ENCODE measurements at places on chromosomes 7 and 10. TPM values are rescaled to one million over a fixed set of nuclear protein-coding genes. Genes with fewer than 3 reads are reported as not detected.

The EBF3 gene
- polyA plus RNA-seq, result 71.1 TPM

The A1CF gene
- polyA plus RNA-seq, result not detected

The LRRD1 gene
- 0.75 TPM for polyA plus RNA-seq

The UNCX gene
- not detected for polyA plus RNA-seq

The FAM25A gene
- polyA plus RNA-seq, result not detected

The NUDT13 gene
- 4.4 TPM for polyA plus RNA-seq

The DDIT4 gene
- polyA plus RNA-seq, result 63.5 TPM

The JAKMIP3 gene
- polyA plus RNA-seq, result 0.80 TPM

The NPTX2 gene
- 6.9 TPM for polyA plus RNA-seq

The ZSWIM8 gene
- 80.1 TPM for polyA plus RNA-seq

The AGAP9 gene
- polyA plus RNA-seq, result 10.9 TPM

The AKR1C3 gene
- 1.0 TPM for polyA plus RNA-seq

The TSPAN15 gene
- 93.8 TPM for polyA plus RNA-seq

The RHEB gene
- polyA plus RNA-seq, result 74.0 TPM

The AMZ1 gene
- polyA plus RNA-seq, result 0.67 TPM

The SOSTDC1 gene
- polyA plus RNA-seq, result 6.1 TPM

The AGR2 gene
- 6.5 TPM for polyA plus RNA-seq

The KIAA1549 gene
- polyA plus RNA-seq, result 14.1 TPM

The TRIM73 gene
- 5.2 TPM for polyA plus RNA-seq

The CYP3A4 gene
- polyA plus RNA-seq, result not detected

The CYP3A7 gene
- polyA plus RNA-seq, result not detected

The SPACDR gene
- 2.1 TPM for polyA plus RNA-seq

The VIPR2 gene
- polyA plus RNA-seq, result 12.1 TPM

The OPALIN gene
- not detected for polyA plus RNA-seq

The PNLIP gene
- polyA plus RNA-seq, result 0.39 TPM

The FERD3L gene
- not detected for polyA plus RNA-seq

The RBP4 gene
- polyA plus RNA-seq, result 16.0 TPM

The PLEKHS1 gene
- 0.10 TPM for polyA plus RNA-seq

The CHRM2 gene
- polyA plus RNA-seq, result 0.12 TPM

The RPEL1 gene
- not detected for polyA plus RNA-seq

The C10orf67 gene
- not detected for polyA plus RNA-seq

The ABCB1 gene
- 0.41 TPM for polyA plus RNA-seq

The FBXO24 gene
- polyA plus RNA-seq, result 2.3 TPM

The GFRA1 gene
- 33.4 TPM for polyA plus RNA-seq

The BLVRA gene
- 29.3 TPM for polyA plus RNA-seq

The BLNK gene
- polyA plus RNA-seq, result 3.4 TPM

The KLF14 gene
- 1.5 TPM for polyA plus RNA-seq

The NPC1L1 gene
- 0.08 TPM for polyA plus RNA-seq

The ZNF783 gene
- polyA plus RNA-seq, result 14.1 TPM

The STMP1 gene
- polyA plus RNA-seq, result 49.1 TPM
